ENCODE measurements at places on chromosomes 2 and 18.

DNA sequence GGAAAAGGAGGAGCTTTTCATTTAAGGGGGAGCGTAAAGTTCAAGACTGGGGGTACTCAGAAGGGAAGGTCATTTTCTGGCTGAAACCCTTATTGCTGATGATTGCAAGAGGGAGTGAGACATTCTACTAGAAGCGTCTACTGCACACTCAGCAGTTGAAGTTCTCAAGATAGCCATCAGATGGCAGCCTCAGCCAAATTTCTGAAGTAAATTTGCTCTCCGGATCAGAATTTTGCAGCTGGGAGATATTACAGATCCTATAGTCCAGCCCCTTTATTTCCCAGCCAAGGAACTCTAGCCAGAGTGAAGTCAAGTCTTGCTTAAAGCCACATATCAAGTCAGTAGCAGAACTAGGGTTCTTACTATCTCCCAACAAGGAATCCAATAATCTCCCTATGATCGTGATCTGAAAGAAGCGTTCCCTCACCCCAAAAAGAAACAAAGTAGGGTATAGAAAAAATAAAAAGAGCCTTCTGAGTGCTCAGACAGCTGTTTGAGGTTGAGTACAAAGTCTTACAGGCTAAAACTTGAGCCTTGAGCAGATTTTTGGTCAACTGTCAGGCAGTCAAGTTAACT, 24.0 kb downstream of the RAX start:
- DNase-seq: peak; percentile 47

GRCh38 chr2:209526561-209526960, 102.7 kb downstream of the MAP2 start:
- DNase-seq: no peak

DNA sequence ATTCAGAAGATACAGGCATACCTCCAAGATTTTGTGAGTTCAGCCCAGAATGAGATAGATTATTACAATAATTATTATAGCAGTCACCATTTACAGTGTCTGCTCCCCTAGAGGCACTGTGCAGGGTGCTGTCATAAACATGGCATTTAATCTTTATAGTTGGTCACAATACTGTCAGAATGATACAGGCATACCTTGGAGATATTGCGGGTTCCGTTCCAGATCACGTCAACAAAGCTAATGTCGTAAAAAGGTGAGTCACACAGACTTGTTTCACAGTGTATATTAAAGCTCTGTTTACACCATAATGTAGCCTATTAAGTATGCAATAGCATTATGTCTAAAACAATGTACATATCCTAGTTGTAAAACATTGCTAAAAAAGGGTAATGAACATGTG, 45.6 kb downstream of the ZRANB3 start:
- no peak for DNase-seq

- no peak for DNase-seq
Measured at GRCh38 chr2:118443596-118443995, 355.3 kb downstream of the INSIG2 start.

GRCh38 chr2:225052703-225053102, 10.4 kb upstream of the DOCK10 start:
- no peak for DNase-seq

- no peak for DNase-seq
Measured at GRCh38 chr2:152395572-152395971, 60.6 kb downstream of the FMNL2 start.

DNA sequence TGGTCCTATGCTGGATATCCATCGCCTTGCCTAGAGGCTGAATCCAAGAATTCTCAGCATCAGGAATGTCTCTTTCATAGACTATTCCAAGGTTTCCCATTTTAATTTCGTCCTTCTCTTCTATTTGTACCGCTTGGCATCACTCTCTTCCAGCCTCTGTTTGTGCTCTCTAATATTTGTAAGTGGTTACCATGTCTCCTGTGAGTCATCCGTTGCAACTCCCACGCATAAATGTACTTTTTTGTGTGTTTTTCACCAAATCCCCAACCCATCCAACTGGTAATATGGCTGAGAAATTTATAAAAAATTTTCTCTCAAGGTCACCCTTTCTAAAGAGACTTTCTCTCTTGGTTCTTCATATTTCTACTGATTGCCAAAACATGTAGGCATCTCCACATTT, 21.8 kb downstream of the COLEC12 start:
- DNase-seq: no peak

DNA sequence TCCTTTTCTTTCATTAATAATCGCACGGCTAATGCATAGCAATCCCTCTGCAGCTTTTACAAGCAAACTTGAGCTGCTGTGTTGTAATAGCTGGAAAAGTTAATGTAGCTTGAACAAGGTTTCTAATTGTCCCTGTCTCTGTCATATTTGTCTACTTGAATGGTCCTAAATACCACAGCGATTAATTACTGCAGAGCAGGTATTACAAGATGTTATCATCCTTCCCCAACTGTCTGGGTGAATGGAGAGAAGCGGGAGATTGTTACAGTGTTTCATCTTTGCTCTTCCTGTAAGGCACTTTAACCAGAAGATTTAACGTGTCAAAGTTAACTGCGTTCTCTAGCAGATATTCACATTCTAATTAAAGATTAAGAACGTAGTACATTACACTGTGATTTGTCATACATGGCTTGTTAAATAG, 422.2 kb upstream of the POU3F3 start:
- DNase-seq: no peak

DNA sequence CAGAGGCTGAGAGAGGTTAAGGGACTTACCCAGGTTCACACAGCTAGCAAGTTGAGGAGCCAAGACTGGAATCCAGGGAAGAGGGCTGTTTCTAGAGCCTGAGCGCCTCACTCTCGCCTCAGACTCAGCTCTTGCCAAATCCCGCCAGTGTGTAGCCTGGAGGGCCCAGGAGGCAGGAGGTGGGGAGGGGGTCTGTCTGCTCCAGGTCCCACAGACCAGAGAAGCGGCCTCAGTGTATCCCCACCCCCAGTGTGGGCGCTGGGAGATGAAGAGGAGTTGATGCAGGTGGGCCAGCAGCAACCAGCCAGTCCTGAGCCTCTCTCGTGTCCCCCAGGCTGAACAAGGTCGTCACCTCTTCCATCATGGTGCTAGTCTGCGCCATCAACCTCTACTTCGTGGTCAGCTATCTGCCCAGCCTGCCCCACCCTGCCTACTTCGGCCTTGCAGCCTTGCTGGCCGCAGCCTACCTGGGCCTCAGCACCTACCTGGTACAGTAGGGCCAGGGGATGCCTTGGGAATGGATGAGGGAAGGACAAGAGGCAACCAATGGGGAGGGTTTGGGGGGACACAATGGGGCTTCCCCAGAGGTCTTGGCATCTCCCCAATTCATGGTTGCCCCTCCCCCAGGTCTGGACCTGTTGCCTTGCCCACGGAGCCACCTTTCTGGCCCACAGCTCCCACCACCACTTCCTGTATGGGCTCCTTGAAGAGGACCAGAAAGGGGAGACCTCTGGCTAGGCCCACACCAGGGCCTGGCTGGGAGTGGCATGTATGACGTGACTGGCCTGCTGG, 5.2 kb upstream of the CTDSP1 start:
- peak; percentile 75 for DNase-seq

GRCh38 chr2:41886757-41887156, 161.1 kb upstream of the PKDCC start:
- no peak for DNase-seq

GRCh38 chr18:24850532-24850931, 390.1 kb downstream of the HRH4 start:
- no peak for DNase-seq

GRCh38 chr2:11757101-11757500, 10.7 kb downstream of the LPIN1 start:
- DNase-seq: no peak

DNA sequence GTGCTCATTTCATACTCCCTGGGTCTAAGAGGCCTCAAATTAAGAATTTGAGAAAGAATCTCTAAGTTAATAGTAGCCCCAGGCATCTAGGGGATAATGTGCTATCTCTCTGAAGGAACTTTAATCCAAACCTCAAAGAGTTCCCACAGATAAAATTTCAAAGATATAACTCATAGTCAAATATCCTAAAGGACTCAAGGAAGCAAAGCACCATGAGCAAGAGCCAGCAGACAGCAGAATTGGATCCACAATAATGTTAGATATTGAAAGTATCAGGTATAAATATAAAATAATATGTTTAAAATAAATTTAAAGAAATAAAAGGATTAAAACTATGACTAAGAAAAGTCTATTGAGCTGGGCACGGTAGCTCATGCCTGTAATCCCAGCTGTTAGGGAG, 31.7 kb upstream of the SIX3 start:
- no peak for DNase-seq

GRCh38 chr2:101500860-101501259, 25.9 kb upstream of the RFX8 start:
- no peak for DNase-seq

GRCh38 chr2:86518481-86518880, 44.8 kb downstream of the CHMP3 start:
- peak; percentile 54 for DNase-seq

DNA sequence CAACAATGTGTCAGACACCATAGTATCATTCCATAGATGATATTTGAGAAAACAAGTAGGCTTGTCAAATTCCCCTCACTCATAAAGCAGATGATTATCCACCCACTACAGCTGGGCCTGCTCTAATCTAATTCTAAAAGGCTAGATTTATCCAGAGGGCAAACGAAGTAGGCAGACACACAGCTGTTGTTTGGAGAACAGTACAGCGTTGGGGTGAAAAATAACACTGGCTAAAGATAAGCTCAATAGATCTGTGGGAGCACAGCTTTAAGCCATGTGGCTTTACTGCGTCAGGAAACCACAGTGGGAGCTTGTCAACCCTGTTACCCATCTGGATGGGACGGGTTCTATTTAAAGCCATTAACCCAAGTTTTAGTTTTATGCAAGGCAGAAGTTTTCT, 48.9 kb upstream of the COBLL1 start:
- DNase-seq: peak; percentile 47

- no peak for DNase-seq
Measured at GRCh38 chr2:62565309-62565908, 59.4 kb upstream of the TMEM17 start.

DNA sequence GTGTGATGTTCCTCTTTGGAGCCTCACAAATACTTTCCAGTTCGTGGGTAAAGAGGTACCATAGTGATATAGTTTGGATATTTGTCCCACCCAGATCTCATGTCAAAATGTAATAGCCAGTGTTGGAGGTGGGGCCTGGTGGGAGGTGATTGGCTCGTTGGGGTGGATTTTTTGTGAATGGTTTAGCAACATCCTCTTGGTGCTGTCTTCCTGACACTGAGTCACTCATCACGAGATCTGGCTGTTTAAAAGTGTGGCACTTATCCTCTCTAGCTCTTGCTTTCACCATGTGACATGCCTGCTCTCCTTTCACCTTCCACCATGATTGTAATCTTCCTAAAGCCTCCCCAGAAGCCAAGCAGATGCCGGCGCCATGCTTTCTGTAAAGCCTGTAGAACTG, 3.0 kb upstream of the CCDC93 start:
- DNase-seq: no peak

GRCh38 chr2:231554748-231555545, 24.7 kb upstream of the NMUR1 start:
- DNase-seq: no peak

GRCh38 chr18:10514601-10515000, 11.2 kb upstream of the NAPG start:
- no peak for DNase-seq

- peak; percentile 39 for DNase-seq
Measured at GRCh38 chr2:112959109-112959812, 18.5 kb upstream of the IL36G start.

- DNase-seq: no peak
Measured at GRCh38 chr2:70523996-70524965, 29.3 kb downstream of the TGFA start.

DNA sequence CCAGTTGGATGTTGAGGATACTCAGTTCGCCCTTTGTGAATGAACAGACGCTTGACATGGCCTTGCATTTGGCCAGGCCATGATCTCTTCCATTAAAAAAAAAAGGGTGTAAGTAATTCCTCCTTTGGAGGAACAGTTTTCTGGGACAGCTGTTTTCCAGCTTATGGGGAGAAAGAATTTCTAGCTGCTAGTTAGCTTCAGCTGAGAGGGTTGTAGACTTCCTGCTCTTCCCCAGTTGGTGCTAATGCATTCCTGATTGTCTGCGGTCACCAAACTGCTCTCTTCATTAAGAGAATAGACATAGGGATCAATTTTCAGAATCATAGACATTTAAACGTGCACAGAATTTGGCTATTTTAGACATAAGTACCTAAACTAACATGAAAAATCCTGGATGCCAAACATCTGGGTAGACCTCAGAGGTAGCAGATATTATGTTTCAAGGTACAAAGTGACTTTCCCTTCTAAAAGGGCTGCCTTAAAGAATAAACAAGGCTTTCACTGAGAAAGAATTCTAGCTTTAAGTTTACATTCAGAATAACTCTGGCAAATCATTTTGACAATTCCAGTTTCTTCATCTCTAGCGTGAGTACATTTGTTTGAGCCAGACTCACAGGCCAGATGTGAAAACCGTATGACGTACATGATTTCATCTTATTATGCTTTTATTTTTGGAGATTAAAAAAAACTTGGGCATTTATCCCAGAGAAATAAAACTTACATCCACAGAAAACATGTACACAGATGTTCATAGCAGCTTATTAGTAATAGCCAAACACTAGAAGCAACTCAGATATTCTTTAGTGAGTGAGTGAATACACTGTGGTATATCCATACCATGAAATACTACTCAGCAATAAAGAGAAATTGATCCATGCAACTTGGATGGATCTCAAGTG, 71.2 kb downstream of the MAIP1 start:
- DNase-seq: no peak

DNA sequence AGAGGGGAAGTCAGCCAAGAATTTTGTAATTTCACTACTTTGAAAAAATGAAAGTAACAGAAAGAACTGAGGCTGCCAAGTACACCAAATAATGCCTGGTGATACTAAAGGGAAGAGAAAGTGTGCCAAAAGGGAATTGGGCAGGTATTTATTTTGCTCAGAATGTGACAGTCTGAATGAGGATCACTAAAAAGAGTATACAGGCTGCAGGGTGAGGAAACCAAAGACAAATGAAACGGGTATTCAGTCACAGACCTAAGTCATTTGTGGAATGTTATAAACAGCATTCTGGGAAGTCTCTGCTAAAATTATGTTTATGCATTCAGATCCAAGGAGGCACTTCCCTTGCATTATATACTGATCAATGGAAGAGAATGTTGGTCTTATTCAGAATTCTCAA, 418.6 kb upstream of the SLC39A10 start:
- DNase-seq: no peak

GRCh38 chr2:181745796-181746540, 65.7 kb upstream of the NEUROD1 start:
- no peak for DNase-seq
